ENCODE measurements at places on chromosomes 1 and 21. TPM values are rescaled to one million over a fixed set of nuclear protein-coding genes. Genes with fewer than 3 reads are reported as not detected.

FAM167B gene
- 0.54 TPM for total RNA-seq

PLA2G2F gene
- total RNA-seq: not detected

ASTN1 gene
- total RNA-seq: 62.8 TPM

PLPPR5 gene
- 10.0 TPM for total RNA-seq

LCE3D gene
- total RNA-seq: not detected

TMOD4 gene
- total RNA-seq: not detected

AMY1C gene
- total RNA-seq: not detected

GPR61 gene
- 10.9 TPM for total RNA-seq

SMIM1 gene
- total RNA-seq: 1.7 TPM

PDE9A gene
- 23.5 TPM for total RNA-seq

NBPF6 gene
- 0.18 TPM for total RNA-seq

DDAH1 gene
- total RNA-seq: 79.0 TPM

KRTAP6-1 gene
- total RNA-seq: not detected

IL20 gene
- total RNA-seq: not detected

KRTAP12-2 gene
- not detected for total RNA-seq

DPT gene
- total RNA-seq: 0.27 TPM

CD34 gene
- 2.8 TPM for total RNA-seq

SGIP1 gene
- total RNA-seq: 100 TPM

COL6A2 gene
- 60.3 TPM for total RNA-seq

KAZN gene
- 22.6 TPM for total RNA-seq

CDC7 gene
- total RNA-seq: 23.2 TPM

FNDC5 gene
- 41.5 TPM for total RNA-seq

LRRC52 gene
- total RNA-seq: not detected

SH2D1B gene
- total RNA-seq: not detected

AQP10 gene
- total RNA-seq: not detected

MOB3C gene
- 5.2 TPM for total RNA-seq

FLG2 gene
- not detected for total RNA-seq

GJA8 gene
- total RNA-seq: not detected

SEMA4A gene
- 12.3 TPM for total RNA-seq

SLFNL1 gene
- 3.4 TPM for total RNA-seq

All from cerebellum (tissue), 4 donors.